Spinal cord (tissue), 10 donors: ENCODE measurements at places on chromosomes 12 and 14. TPM values are rescaled to one million over a fixed set of nuclear protein-coding genes. Genes with fewer than 3 reads are reported as not detected.

OAS3 gene
- total RNA-seq = 12.1 TPM

CLEC12A gene
- 0.33 TPM for total RNA-seq

GPRC5A gene
- 4.1 TPM for total RNA-seq

TAS2R8 gene
- 0.89 TPM for total RNA-seq

KRT8 gene
- total RNA-seq = 12.0 TPM

NDUFB1 gene
- total RNA-seq = 148 TPM

PTPRR gene
- total RNA-seq = 6.2 TPM
